ENCODE measurements at places on chromosomes 4 and X.

DNA sequence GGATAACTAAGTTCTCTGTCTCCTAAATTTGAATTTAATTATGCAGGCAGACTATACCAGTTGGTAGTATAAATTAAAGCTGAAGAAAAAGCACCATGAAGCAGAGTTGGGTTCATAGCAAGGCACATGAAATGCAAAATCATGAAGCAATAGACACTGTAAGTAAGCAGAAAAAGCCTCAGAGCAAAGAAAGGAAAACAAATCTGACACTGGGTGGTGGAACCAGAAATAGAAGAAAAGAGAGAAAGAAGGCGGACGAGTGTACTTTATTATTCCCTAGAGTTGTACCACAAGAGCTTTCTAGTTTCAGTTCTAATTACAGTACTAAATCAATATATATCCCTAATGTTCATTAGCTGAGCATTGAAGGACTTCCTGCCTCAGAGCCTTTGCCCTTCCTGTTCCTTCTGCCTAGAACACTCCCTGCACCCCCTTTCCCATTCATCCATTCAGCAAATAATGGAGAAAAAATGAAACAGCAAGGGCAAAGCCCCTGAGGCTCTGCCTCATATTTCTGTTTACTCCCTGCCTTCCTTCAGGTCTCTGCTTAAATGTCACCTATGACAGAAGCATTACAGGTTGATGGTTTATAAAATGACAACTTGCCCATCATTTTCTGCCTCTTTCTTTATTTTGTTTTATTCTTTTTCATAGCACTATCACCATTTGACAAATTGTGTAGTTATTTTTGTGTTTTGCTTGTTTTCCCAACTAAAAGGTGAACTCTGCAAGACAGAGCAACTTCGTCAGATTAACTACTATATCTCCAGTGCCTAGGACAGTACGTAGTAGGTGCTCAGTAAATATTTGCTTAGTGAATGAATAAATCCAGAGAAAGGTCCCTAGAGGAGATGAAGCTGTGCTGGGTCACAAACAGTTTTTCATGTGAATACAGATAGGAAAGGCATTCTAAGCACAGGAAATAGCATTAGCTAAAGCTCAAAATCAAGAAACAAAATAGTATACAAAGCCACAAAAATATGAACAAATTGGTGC, 154.0 kb upstream of the RASGEF1B start:
- no peak for DNase-seq

GRCh38 chr4:34767407-34767806, 1476.9 kb downstream of the ARAP2 start:
- no peak for DNase-seq

GRCh38 chr4:97072666-97073065, 1070.6 kb downstream of the STPG2 start:
- no peak for DNase-seq

DNA sequence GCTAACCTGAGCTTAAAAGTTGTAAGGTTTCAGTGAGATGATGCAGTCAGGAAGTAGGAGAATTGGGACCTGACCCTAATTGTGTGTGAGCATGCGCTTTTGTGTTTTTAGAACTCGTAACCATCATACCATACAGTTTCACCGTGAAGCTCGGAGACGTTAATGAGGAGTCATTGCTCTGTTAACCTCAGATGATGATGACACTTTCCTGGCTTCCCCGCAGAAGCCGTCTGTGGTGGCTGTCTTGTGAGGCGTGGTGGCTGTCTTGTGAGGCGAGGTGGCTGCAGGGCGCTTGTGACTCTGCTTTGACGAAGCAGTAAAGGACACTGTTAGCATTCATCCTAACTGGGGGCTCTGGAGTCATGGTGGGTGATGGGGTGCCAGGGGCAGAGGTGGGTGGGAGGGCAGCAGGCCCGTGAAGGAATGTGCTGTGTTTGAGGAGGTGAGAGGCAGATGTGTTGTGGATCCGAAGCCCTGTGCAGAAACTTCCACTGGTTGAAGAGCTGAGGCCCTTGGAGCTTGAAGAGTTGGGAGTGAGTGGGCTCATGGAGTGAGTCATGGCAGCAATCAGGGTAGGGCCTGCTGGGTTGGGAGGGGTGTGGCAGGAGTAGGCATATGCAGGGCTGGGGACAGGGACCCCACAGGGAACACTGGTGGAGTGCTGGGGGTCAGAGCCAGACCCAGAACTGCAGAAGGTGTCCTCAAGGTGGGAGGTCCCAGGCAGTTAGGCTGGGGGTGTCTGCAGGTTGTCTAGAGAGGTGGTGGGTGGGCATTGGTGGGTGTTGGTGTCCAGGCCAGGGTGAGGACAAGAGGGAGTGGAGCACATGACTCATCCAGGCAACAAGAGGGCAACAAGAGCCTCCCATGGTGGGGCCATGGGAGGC, 57.4 kb downstream of the NSD2 start:
- peak; percentile 12 for DNase-seq

- peak; percentile 6 for DNase-seq
These were observed 278.6 kb upstream of the GNPDA2 start for GRCh38 chr4:45004847-45005565.

DNA sequence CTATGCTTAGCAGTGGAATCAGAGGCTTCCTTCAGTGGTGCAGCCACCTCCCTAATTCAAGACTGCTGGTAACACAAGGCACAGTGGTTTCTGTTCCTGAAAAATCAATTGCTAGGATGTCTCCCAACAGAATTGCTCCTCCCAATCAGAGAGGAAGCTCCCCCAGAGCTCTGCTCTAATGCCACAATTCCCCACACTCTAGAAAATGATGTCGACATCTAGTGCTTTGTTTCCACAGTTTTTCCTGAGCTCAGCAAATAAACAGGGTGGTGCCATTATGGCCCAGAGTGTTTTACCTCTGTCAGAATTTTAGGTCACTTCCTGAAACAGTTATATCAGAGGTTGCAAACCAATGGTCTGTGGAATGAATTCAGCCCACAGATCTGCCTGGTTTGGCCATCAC, 24.7 kb downstream of the TAB3 start:
- no peak for DNase-seq

- DNase-seq = no peak
These were observed 37.6 kb downstream of the RPS6KA3 start for GRCh38 chrX:20229155-20229554.

DNA sequence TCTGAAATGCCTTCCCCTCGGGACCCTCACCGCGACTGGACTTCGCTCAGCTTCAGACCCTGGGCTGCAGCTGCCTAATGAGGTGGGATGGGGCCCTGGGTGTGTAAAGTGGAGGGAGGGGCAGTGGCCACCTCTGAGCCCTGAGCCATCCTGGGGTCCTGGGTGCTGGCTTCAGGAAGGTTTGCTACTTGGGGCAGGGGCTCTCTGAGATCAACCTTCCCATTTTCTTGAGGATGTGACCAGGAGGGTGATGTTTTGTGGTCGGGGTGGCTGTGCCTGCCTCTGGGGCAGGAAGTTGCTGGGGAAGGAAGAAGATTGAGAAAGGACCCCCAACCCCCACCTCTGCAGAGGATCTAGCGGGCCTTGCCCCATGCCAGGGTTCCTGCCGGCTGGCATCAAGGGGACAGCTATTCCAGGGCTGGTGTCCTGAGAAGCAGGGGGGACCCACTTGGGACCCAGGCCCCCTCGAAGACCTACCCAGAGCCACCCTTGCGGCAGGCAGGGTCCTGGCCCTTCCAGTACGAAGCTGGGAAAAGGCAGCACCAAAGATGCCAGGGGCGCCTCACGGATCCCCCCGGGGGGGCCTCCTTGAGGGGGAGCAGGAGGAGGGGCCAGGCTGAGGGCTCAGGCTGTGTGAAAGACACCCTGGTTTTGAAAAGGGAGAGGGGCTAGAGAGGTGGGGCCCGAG, 6.5 kb downstream of the SH3BP2 start:
- DNase-seq = no peak

GRCh38 chr4:165873298-165874071, 448 bp downstream of the TLL1 start:
- DNase-seq = peak; percentile 4

DNA sequence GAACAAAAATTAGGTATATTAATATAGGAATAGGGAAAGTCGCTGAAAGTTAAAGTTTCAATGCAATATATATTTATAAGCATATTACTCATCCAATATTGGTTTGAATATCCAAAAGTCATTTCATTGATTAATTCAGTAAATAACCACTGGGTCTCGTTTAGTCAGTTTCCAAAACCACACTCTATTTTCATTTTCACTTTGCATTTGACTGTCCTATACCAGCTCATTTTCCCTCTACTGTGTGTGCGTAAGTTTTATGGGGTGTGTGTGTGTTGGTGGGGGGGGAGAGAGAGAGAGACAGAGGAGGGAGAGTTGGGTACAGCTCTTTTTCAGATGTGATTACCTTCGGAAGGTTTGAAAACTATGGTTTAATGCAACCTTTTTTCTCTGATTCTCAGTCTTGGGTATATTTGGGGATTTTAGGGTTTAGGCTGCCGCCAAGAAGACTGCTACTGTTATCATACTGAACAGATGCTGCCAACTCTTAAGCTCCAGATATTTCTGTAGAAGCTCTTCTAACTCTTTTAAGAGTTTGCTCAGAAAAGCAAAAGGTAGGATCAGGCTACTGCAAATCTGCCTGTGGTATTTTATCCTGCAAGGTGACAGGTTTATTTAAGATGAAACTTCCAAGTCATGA, 1427.4 kb downstream of the PCDH7 start:
- no peak for DNase-seq

GRCh38 chrX:24999511-24999910, 16.3 kb downstream of the ARX start:
- no peak for DNase-seq

GRCh38 chr4:101850698-101851097, 60.2 kb downstream of the BANK1 start:
- no peak for DNase-seq

DNA sequence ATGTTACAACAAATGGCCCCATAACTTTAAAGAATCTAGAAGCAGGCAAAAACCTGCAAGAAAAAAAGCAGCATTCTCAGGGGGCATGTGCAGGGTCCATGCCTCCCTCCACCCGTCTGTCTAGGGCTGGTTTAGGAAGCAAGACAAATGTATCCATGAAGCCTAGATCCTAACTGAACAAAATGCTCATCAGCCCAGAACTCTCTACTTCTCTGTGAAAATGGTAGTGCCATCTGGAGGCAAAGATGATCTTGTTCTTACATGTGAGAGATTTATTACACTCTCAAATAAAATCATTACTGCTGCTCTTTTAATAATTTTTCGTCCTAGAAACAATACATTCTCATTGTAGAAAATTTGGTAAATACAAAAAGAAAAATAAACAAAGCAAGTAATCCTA, 26.7 kb downstream of the NR3C2 start:
- peak; percentile 17 for DNase-seq

DNA sequence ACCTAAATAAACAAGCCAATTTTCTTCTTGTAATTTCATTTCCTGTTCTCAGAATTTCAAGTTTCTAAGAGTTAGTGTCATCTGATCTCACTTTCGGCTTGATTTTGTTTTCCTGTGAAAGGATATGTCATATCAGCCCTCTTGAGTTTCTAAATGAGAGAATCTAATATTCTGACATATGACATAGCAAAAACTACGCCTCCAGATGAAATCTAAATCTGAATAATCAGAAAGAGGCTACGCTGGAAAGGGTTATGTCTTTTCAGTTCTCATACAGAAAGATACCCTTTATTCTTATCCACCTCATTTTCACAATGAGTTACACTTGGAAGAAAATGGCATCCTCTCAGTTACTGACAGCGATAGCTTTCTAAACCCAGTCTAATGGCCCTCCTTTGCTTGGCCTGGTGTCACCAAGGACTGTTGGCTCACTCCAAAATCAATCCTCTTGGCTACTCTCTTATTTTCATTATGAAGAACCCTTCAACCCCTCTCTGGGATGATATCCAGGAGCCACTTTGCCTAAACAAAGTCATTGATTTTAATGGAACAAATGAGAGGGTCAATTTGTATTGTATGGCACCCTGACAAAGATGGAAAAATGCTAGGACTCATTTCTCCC, 65.6 kb downstream of the ASB9 start:
- DNase-seq = no peak

- DNase-seq = peak; percentile 69
These were observed 93.6 kb upstream of the RASGEF1B start for GRCh38 chr4:81565142-81565870.

- no peak for DNase-seq
These were observed 41.1 kb downstream of the AMMECR1 start for GRCh38 chrX:110276778-110277177.

- DNase-seq = no peak
These were observed 130.3 kb downstream of the GPR143 start for GRCh38 chrX:9635368-9635767.

GRCh38 chr4:121421594-121421993, 40.8 kb upstream of the QRFPR start:
- peak; percentile 13 for DNase-seq

DNA sequence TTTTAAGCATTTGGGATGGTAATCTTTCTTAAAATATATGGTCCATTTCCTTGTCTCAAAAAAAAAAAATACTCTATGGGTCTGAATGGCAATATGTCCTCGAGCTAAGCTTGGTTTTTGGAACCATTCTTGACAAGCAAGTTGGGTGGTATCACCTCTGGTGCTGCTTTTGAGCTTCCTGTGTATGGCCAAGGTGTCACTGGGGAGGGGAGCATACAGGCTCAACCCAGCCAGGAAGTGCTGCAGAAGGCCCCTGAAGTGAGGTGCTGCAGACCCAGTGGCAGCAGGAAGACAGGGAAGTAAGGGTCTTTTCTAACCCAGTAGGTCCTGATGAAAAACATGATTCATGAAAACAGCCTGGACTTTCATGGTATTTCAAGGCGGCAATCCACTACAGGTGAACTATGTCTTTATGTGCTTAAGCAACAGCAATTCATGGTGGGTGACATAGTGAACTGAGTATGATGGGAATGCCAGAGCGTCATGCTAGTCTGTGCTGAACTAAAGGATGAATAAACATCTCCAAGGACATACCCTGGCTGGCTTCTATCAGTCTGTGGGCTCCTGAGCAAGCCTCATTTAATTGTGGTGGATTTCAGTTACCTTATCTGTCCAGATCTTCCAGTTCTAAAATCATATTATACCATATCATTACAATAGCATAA, 15.1 kb downstream of the TRAPPC2 start:
- no peak for DNase-seq

DNA sequence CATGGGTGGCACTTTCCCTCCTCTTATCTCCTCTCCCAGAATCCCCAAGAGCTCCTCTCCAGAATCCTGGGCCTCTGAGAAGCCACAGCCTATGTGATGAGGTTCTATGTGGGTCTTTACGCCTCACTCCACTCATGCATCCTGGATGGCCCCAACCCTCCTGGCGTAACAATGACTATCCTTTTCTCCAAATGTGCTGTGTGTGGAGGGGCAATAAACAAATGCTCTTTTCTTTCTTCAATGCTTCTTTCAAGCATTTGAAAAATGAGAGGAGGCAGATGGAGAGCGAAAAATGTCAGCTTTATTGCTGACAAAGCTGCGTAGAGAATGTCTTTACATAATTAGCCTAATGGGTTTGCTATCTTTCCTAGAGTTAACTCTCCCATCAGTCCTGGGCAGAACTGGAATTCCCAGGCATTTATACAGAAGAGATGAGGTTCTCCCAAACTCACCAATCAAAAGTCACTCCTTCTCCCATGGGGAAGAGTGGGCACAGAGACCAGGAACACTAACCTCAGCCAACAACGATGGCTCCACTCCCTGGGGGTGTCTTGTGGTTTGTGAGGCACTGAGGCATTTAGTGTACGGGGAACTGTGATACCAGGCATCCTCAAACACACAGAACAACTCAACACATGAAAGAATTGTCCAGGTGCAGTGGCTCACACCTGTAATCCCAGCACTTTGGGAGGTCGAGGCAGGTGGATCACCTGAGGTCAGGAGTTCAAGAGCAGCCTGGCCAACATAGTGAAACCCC, 118.9 kb upstream of the SLC34A2 start:
- DNase-seq = no peak

Data from bronchial epithelial cell (primary cell).